ENCODE measurements at places on chromosomes 13 and 19.

DNA sequence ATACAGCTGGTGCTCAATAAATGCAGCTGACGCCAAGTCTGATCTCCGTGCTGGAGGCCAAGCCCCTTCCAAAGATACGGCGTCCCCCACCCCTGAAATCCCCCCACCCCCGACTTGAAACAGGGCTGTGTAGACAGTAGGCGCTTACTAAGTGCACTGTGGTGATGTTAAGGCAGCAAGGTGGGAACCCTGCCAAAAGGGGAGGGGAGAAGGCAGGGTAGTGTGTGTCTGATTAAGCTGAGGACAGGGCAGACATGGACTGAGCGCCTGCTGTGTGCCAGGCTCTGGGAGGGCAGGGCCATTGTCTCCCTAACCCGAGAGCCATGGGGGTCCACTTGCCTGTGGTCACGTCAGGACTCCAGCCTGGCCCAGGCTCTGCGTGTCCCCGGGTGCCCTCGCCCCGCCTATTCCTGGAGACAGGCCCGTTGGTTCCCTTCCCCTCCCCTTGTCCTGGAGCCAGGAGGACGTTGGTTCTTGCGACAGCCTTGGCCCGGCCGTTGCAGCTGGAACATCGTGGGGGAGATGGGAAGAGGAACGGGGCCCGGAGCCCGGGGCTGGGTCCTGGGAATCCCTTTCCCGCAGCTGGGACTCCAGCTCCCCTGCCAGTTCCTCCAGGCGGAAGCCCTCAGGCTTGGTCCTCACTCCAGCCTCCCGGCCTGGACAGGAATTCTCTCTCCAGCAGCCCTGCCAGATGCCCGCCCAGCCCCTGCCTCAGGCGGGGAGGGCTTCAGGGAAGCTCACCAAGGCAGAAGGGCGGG, 1.7 kb upstream of the ELANE start:
- peak; percentile 88 for DNase-seq

GRCh38 chr19:33040994-33041827, 23.5 kb downstream of the RHPN2 start:
- no peak for DNase-seq

DNA sequence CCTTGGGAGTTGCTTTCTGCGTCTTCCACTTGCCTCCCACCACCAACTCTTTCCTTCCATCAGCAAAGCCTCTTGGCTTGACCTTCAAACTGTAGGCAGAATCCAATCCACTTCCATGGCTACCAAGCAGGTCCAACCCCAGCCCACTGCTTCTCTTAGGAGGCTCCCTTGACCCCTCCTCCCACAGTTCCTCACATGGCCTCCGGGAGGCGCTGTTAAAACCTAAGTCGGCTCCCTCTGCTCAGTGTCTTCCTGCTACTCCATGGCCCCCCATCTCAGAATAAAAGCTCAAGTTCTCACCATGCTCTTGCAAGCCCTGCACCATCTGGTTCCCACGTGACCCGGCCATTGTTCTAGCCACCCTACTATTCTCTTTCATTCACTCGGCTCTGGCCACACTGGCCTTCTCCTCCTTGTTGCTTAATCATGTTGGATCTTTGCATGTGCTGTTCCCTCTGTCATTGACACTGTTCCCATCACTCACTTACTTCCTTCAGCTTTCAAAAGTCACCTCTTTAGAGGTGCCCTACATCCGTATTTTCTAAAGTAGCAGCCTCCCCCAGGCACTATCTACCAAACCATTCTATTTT, 7.5 kb downstream of the IZUMO2 start:
- no peak for DNase-seq

DNA sequence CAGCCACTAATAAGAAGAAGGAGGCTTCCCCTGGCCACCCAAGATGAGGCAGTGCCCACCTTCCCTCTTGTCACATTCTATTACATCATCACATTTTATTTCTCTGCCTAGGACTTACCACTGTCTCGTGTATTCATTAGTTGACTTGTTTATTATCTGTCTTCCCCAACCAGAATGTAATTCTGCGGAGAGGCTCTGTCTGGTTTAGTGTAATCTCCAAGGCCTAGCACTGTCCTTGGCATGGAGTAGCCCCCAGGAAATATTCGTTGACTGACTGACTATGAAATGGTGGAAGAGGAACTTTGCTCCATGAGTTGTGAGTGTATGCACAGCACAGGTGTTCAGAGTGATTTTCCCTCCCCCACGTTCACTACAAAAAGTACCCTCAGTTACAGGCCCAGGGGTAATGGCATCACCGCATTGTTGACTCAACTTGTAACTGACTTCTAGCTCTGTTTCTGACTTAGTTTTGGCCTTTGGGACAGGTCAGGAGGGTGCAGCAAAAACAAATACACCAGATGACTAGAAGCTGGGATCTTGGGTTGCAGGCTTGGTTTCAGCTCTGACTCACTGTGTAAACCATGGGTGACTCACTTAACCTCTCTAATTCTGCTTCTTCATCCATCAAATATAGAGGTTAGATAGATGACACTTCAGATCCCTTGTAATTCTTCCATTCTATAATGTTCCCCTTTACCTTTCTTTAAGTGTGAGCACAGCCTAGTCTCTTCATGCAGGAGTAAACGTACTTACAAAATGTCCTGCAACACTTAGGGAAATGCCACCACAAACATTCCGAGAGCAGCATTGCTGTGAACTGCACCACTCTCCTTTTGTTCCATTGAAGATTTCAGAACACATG, 229.7 kb downstream of the KCNRG start:
- DNase-seq: peak; percentile 77

DNA sequence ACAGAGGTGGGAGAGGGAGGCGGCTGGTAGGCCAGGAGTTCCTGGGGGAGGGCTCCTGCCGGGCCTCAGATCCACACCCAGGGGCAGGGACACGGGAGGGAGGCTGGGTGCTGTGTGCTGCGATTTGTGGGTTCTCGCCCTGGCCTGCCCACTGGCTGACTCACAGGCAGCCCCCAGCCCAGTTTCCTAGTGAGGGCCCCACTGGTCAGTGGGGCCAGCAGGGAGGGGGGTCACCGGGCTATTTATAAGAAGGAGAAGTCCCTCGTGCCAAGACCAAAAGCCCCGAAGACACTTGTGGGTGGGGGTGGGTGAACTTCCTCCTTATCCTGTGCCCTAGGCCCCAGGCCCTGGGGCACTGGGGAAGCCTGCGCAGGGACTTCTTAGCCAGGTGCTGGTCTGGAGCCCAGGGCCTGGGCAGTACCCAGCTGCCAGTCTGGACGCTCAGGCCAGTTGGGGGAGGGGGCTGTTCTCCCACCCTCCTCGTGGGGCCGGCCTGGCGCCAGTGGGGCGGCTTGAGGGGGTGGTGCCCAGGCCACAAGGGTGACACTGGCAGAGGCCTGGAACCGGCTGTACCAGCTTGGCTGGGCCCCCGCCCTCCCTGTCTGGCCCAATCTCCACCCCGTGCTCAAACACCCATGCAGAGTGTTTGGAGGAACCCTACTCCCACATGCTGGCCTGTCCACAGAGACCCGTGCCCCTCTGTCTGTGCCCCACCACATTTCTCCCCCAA, 5.0 kb upstream of the JUNB start:
- DNase-seq: peak; percentile 97

DNA sequence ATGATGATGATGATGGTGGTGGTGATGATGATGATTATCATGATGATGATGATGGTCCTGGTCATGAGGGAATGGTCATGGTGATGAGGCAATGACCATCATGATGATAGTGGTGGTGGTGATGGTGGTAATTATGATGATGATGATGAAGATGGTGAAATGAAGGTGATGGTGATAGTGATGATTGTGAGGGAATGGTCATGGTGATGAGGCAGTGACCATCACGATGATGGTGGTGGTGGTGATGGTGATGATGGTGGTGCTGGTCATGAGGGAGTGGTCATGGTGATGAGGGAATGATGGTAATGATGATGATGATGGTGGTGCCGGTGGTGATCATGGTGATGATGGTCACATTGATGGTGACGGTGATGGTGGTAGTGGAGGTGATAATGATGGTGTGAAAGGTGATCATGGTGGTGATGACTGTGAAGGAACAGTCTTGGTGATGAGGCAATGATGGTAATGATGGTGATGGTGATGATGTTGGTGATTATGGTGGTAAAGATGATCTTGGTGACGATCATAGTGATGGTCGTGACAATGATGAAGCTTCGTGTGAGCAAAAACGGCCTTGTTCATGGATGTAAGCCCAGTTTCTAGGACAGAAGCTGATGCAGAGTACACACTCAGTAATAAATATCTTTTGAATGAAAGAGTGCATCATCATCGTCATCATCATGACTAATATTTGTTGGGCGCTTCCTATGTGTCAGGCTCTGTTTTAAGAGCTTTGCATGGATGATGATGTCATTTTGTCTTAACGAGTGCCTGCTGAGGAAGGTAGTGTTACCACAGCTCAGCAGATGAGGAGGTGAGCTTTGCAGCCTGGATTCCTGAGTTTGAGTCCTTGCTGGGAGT, 17.3 kb downstream of the SBK2 start:
- DNase-seq: peak; percentile 20

DNA sequence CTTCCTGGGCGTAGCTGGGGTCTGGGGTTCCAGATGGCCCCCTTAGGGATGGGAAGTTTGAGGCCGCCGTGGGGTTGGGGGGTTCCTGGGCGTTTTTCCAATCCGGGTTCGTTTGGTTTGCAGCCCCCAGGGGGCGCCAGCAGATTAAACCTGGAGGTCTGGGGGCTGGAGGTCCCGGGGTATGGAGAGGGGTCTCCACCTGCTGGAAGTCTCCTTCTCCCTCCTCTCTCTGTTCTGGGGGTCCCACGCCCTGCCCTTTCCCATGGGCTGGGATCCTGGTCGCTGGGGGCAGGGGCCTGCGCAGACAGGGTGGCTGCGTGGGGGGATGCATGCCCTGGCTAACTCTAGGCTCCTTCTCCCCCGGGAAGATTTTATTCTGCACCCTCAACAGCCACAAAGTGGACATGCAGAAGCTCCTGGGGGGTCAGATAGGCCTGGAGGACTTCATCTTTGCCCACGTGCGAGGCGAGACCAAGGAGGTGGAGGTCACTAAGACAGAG, 899 bp downstream of the GIPC3 start:
- no peak for DNase-seq

GRCh38 chr19:5263615-5264014, 77.0 kb downstream of the PTPRS start:
- no peak for DNase-seq

GRCh38 chr19:10612499-10613119, 12.7 kb upstream of the SLC44A2 start:
- no peak for DNase-seq
